Activated effector memory CD4-positive, alpha-beta T cell treated with anti-CD3 and anti-CD28 coated beads, Interleukin-2, amount 50 U/mL, for 16 hours (primary cell): ENCODE measurements at places on chromosomes 1 and 21.

GRCh38 chr1:217333939-217334338, 297.0 kb downstream of the GPATCH2 start:
- DNase-seq = no peak

GRCh38 chr1:222736470-222736869, 532 bp upstream of the FAM177B start:
- DNase-seq = no peak

DNA sequence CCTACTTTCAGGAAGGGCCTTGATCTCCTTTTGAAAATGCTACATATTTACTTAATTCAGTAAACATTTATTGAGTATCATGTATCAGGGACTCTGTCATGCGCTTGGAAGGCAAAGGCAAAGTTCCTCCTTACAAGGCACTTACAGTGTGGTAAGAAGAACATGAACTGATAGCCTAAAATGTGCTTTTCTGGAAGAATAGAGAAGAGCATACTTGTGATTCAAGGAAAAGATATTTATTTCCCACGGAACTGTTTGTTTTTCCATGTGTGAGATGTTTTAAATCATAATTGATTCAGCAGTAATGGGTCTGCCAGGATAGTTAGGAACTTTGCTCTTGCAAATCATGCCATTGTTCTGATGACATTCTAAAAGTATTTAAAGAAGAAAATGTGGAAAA, 110.1 kb upstream of the ZNHIT6 start:
- DNase-seq = no peak

DNA sequence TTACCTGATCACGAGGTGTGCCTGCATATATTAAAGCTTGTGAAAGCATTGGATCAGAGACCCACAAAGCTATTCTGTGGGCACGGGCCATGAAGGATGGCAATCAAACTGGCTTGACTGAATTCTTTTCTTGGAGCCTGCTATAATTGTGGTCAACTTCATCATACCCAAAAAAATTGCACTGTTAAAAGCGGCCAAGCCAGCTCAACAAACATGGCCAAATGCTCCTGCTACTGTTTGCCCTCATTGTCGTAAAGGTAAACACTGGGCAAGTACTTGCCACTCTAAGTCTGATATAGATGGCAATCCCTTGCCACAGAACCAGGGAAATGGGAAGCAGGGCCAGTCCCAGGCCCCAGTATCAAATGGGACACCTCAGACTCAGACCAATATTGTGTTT, 6.6 kb upstream of the GSTM5 start:
- DNase-seq = no peak

GRCh38 chr1:230117694-230118093, 50.7 kb downstream of the GALNT2 start:
- DNase-seq = no peak

DNA sequence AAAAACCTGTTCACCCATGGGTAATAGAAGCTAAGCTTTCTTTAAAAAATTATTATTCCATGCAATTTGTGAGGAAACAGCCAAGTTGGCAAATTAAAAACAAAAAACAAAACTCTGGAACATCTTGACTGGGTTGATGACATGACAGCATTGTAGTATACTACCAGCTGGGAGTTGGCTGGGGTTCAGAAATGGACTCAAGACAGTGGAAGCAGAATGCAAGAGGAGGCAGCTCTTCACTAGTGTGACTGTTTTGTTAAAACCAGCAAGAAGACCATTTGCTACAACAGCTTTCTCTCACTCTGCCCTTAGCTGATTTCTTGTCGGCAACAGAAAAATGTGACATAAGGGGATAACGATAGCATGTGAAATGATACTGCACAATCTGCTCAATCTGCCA, 1298.9 kb upstream of the ADGRL4 start:
- DNase-seq = no peak

DNA sequence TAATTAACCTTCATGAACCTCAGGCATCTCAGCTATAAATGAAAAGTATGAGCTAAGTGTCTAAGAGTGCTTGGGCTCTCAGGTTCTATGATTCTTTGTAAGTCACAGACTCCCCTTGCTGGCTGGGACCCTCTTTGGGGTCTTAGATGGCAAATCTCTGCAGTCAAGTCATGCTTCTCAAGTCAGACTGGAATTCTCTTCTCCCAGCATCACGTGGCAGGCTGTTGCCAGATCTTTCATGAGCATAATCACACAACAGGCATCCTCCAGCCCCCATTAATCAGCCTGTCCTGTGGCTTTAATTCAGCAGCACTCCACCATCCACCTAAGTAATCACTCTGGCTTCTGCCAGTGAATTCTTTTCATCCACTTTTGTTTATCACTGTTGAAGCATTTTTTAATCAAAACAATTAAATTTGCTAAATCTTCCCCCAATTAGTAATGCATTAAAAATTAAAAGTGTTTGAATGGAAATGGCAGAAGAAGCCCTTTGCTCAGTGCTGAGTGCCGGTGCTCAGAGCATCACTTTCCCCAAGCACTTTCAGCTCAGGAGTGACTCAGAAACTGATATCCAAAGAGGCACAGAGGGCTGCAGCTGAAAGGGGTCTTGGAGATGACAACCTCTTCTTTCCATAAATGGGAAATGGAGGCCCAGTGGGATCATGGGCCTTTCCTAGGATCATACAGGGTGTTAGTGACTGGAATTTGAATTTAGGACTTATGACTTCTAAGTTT, 50.2 kb downstream of the C8A start:
- DNase-seq = no peak

DNA sequence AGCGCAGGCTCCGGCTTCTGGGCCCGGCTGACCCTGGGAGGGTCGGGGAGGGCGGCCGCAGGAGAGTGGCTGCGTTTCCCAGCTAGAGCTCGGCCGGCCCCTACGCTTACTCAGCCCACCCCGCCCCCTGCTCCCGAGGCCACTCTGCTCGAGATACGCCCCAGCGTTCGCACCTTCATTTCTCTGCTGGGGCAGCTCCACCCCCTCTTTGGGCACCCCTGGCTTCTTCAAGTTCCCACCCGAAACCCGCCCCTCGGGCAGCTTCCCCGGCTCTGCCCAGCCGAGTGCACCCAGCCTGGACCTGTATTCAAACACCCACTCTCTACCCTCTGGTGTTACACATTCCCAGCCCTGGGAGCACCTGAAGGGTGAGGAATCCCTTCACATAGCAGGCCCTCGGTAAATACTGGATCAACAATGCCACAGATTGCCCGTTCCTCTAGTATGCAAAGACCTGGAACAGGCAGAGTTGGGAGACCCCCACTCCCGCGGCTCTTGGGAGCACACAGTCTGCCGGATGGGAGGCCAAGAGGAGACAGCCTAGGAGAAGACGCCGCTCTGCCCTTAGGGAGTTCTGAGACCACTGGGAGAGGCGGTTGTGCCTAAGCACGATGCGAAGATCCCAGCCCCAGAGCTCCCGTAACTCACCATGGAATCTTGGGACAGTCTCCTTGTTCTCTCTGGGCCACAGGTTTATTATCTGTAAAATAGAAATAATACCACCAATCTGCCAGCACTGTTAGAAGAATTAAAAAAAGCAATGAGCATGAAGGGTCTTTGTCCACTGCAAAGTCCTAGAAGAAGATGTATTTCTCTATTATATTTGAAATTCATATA, 566 bp upstream of the PAQR7 start:
- peak; percentile 64 for DNase-seq

DNA sequence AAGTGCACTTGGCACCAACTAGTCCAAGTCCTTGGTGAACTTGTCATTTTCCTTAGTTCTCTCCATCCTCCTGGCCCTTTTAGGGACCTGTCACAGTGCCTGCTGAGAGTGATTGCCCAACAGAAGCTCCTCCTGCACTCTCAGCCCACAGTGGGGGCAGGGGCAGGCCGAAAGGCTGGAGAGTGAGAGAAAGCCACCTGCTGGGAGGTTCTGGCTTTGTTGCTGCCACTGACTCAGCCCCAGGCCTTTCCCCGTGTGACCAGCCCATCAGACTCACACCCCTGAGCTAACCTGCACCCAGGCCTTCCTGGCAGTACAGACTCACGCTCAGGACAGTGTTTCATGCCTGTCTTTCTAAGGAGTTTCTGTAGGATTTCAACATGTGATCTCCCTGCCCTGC, 17.1 kb upstream of the PROK1 start:
- DNase-seq = peak; percentile 36

GRCh38 chr1:36908096-36908495, 126.2 kb downstream of the GRIK3 start:
- DNase-seq = no peak

DNA sequence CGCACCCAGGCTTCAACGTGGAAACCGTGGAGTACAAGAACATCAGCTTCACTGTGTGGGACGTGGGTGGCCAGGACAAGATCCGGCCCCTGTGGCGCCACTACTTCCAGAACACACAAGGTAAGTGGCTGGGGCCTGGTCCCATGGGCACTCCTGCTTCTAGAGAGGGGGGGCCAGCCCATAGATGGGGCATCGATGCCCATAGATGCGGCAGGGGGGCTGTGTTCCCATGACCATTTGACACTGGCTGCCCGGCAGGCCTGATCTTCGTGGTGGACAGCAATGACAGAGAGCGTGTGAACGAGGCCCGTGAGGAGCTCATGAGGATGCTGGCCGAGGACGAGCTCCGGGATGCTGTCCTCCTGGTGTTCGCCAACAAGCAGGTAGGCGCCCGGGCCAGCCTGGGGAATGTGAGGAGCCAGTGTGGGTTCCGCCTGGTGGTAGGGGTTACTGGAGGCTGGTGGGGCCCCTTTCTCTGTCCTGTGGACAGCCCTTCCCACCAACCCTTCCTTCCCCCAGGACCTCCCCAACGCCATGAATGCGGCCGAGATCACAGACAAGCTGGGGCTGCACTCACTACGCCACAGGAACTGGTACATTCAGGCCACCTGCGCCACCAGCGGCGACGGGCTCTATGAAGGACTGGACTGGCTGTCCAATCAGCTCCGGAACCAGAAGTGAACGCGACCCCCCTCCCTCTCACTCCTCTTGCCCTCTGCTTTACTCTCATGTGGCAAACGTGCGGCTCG, 5.6 kb downstream of the C1orf35 start:
- peak; percentile 63 for DNase-seq

GRCh38 chr1:10189659-10190058, 20.7 kb upstream of the KIF1B start:
- peak; percentile 14 for DNase-seq

- no peak for DNase-seq
Measured at GRCh38 chr1:205843036-205843859, 6.7 kb downstream of the PM20D1 start.

DNA sequence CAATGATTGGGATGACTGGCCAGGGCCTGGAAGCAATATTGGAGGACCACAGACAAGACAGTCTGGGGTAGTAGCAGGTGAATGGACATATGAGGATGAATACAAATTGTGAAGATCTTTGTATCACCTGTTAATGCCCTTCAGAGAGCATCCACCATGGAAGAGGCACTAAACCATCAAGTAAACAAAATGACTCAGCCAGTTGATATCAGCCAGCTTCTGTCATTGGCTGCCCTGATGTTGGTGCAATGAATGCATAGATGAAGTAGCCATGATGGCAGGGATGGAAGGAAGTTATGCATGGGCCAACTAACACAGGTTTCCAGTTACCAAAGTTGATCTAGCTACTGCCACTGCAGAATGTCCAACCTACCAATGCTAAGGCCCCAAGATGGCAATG, 16.1 kb upstream of the ERI3 start:
- no peak for DNase-seq

GRCh38 chr1:109598655-109599054, 20.8 kb downstream of the GNAT2 start:
- no peak for DNase-seq

DNA sequence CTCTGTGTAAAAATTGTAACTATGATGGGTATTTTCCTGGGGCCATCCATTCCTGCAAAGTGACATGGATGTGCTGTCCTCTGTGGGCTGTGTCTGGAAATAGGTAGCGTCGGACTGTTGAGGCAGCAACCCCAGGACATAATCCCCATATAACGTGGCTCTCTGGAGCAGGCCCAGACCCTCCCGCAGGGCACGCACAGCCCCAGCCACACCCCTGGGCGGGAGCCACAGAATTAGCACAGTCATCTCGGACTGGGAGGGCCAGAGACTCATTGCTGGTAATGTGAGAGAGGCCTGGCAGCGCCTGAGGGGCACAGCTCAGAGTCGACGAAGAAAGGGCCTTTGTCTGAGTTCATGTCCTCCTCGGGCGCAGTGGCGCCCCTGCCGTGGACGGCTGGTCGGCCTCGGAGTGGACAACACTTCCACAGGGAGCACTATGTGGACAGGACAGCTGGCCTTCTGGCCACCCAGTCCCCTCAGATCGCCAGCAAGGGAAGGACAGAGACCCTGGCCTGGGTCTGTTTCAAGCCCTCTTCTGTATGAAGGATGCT, 20.1 kb downstream of the SIM2 start:
- DNase-seq = peak; percentile 56

DNA sequence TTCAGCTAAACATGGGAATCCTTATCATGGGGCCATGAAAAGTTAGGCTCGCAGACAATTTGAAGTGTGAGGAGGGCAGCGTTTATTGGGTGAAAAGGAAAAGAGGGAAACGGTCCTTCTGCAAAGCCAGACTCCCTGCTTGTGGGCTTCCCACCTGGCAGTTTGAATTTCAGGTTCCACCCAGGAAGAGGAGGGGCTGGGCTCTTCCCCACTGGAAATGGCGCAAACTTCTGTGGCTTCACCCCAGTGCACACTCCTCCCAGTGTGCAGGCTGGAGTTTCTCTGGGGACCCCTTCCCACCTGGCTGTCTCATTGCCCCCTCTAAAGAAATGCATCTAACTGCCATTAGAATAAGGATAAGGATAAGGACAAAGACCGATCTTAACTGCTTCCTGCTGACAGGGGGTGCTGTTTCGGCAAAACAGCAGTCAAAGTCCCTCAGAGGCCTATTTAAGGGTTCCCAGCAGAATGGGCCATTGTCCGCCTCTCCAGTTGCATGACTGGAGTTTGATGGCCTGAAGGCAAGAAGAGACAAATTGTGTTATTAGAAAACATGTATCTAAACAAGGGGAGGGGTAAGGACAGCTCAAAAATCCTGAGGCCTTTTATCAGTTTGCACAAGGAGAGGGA, 20.4 kb downstream of the AIM2 start:
- DNase-seq = no peak

DNA sequence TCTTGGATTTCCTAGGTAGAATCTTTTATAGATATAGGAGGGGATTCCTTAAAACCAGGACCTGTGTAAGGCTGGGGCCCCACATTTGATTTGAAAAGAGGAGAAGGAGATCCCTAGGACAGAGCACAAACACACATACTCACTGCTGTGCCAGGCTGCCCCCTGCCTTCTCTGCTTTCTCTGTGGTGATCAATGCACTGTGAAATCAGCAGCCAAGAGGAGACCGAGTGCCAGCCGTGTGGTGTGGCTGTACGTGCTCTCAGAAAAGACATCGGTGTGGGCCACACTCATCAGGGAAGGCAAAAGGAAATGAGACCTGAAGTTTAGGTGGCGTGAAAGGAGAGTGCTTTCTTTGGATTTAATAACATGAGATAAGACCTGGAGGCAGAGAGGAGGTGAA, 194.2 kb downstream of the ZSCAN20 start:
- no peak for DNase-seq
